ENCODE measurements at places on chromosomes 5 and 9.

GRCh38 chr5:79547429-79547822 lies 33.5 kb upstream of the HOMER1 start:
- no peak for DNase-seq

DNA sequence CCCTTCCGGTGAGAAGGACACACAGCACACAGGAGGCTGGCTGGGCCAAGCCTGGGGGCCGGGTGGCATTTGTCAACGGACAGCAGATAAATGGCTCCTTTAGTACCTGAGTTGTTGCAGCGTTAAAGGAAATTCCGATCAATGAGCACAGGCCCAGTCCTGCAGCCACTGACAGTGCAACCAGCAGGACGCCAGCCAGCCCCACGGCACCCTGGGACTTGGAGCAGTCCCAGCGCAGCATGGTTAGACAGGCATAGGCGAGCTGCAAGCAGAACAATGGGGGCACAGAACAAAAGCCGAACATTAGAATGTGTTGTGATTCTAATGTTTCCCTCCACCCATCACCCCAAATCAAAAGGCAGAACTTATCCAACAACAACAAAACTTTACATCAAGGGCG lies 39.3 kb downstream of the PTCH1 start:
- no peak for DNase-seq

DNA sequence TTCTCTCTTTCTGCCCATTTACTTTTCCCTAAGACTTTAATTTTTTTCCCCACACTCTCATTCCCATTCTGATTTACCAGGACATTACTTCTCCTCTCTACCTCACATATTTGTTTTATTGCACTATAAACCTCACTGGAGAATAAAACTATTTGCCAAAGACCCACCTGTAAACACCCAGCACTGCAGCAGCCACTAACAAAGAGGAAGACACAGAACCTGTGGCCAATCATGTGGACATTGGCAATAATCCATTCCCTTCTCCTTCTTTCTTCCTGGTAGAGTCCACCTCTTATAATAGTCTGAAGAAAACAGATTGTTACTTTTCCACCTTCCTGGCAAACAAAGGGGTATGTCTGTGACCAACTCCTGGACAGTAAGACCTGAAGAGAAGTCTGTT lies 8.3 kb upstream of the THBS4 start:
- no peak for DNase-seq

- DNase-seq = no peak
Observed at GRCh38 chr9:121636341-121636865, 15.0 kb upstream of the DAB2IP start.

DNA sequence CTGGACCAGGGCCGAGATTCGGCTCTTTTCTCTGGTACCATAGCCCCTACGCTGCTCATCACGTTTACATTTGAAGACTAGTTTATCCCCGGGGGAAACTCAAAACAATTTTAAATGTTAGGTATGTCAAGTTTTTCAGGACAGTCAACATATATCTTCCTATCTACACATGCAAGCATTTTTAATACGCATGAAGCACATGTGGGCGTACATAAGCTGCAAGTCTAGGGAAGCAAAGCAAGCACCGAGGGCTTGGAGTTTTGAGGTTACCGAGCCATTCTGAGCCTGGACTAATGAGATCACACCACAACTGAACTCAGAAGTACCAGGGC lies 154.4 kb downstream of the AUH start:
- no peak for DNase-seq

DNA sequence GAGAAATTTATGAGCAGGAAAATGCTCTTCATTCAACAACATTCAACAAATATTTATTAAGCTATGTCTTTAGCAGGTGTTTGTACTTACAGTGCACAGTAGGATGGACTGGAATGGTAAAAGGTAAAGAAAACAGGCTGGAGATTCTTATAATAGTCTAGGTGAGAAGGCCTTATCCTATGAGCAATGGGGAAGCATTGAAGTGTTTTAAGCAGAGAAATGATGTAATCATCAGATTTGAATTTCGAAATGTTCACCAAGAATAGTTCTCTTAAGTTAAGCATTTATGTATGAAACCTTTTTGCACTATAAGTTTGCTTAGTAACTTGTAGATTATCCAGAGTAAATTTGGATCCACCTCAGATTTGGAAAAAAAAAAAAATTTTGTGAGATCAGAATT lies 209.3 kb downstream of the NR3C1 start:
- DNase-seq = no peak

- peak; percentile 15 for DNase-seq
Observed at GRCh38 chr5:68641211-68641610, 425.7 kb downstream of the PIK3R1 start.

DNA sequence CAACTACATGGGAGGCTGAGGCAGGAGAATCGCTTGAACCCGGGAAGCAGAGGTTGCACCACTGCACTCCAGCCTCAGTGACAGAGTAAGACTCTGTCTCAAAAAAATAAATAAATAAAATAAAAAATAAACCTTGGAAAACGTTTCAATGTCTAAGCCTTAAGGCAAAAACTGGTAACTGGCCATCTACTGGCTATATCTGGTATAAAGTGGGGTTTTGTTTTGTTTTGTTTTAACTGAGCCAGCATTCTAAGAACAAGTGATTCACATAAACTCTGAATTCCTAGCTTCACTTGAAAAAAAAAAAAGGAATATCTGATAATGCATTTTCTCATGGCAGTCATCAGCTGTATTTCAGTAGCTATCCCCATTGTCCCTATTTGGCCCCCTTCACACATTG lies 126.1 kb upstream of the EFNA5 start:
- DNase-seq = no peak

- DNase-seq = no peak
Observed at GRCh38 chr5:15106530-15107283, 235.1 kb upstream of the ANKH start.

DNA sequence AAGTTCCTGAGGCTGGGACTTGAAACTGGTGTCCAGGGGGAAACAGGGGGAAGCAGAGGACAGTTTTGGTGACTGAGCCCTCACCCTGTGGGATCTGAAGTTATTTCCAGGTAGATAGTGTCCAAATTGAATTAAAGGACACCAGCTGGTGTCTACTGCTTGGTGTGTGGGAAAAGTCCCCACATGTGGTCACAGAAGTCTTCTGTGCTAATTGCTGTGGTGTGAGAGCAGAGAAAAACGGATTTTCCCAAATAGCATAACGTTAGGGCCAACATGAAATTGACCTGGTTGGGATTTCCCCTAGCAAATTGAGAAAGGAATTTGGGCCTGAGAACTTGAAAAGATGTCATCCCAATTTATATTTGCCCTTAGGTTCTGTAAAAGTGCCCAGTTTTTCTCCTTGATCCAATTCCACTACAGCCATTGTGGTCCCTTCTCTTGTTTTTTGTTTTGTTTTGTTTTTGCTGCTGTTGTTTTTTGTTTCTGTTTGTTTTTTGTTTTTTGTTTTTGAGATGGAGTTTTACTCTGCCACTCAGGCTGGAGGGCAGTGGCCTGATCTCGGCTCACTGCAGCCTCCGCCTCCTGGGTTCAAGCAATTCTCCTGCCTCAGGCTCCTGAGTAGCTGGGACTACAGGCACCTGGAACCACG lies 5.6 kb upstream of the STARD4 start:
- DNase-seq = no peak

DNA sequence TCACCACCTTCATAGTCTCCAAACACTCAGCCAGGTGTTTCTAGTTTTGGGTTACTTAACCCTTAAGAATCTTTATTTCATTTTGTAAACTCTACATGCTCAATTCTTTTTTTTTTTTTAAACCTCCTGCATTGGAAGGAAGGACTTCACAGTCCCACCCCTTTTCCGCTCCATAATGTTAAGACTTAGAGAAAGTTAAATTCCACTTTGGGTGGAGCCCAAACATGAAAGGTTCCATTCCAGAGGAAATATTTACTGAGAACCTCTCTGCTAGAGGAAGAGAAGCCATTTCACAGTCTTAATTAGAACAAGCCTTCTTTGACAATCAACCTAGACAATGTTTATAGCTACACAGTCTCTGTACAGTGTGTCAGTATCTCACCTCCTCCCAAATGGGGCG lies 312.3 kb downstream of the MLLT3 start:
- no peak for DNase-seq

DNA sequence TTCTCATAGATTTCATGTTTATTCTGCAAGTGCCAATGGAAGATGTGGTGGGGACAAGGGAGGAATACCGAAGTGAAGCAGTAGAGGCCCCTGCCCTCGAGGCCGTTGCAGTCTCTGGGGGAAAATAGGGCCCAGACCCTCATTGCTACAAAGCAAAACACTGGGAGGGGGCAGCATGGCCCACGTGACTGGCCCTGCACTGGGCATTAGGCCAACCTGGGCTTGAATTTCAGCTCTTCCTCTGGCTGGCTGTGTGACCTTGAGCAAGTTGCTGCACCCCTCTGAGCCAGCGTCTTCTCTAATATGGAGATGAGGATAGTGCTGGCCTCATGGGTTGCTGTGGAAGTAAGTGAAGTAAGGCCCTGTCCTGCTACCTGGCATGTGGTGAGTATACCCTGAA lies 709 bp upstream of the SYNPO start:
- no peak for DNase-seq

GRCh38 chr5:56415356-56415765 lies 182.2 kb upstream of the ANKRD55 start:
- peak; percentile 43 for DNase-seq

Data from GM13977 (cell line).